ENCODE measurements at places on chromosomes 3 and 15. TPM values are rescaled to one million over a fixed set of nuclear protein-coding genes. Genes with fewer than 3 reads are reported as not detected.

GRCh38 chr15:63905131-63905530 lies 71.4 kb upstream of the HERC1 start:
- DNase-seq, result no peak

The RSRC1 gene
- 11.3 TPM for total RNA-seq

The PRKCI gene
- 141 TPM for total RNA-seq

GRCh38 chr3:22745321-22745720 lies 457.8 kb upstream of the UBE2E2 start:
- DNase-seq, result no peak

GRCh38 chr3:194536871-194537637 lies 50.3 kb upstream of the ATP13A3 start:
- peak; percentile 80 for DNase-seq

DNA sequence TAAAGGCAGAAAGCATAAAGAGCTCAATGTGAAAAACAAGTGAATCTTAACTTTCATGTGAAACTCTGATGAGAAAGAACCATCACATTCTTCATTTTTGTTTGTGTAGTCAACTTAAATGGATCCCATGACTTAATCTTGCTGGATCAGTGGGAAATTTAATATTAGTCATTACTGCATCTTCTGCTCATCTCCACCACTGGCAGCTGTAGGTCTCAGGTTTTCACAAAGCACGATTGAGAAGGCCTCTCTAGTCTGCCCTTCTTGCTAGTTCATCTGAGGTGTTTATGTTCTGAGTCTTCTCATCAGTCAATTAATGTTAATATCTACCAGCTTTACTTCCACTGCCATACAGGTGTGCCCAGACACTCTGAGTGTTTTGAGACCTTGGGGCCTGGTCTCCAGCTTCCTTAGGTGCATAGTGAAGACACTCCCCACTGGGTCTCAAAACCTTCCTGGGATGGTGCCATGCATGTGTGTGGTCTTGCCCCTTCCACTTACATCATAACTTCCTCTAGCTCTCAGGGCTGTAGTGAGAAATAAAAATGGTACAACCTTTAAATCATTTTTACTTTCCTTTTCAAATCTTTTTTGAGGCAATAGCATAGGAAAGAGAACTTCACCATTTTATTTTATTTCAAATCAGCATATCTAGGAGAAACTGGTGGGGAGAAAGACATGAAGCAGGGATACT lies 421.6 kb upstream of the CBLB start:
- no peak for DNase-seq

GRCh38 chr15:90594301-90594738 lies 64.6 kb downstream of the CRTC3 start:
- peak; percentile 92 for DNase-seq

- no peak for DNase-seq
Observed at GRCh38 chr15:46778876-46779275, 938.4 kb upstream of the SEMA6D start.

The GOLGA8G gene
- not detected for total RNA-seq

DNA sequence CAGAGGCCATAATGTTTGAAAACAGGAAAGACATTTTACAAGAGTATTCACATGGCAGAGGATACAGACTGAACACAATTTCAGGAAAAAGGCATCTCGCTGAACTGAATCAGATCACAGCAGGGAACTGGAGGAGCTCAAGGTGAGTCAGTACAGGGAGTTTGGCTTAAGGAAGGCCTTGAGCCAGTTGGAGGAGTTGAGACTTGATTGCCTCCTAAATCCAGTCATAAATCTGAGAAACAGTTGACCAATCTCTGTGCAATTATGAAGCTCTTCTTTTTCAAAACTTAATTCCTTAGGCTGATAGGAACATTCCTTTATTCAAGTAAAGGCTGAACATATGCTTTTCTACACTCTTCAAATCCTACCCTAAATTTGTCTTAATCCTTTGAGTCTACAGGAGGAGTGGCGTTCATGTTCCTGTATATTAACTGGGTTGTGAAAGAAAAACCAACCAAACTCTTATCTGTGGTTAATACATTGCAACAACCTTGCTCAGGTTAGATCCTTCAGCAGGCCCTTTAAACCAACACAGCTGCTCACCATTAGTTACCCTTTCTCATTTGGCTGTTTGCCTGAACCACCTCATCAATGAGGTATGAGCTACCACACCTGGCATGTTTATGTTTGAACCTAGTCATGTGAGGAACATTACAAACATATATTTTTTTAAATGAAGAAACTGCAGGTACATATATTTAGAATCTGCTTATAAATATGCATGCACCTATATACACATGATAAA lies 404.1 kb upstream of the ATP11B start:
- peak; percentile 89 for DNase-seq

The STAB1 gene
- total RNA-seq, result 295 TPM

The GHSR gene
- total RNA-seq, result not detected

DNA sequence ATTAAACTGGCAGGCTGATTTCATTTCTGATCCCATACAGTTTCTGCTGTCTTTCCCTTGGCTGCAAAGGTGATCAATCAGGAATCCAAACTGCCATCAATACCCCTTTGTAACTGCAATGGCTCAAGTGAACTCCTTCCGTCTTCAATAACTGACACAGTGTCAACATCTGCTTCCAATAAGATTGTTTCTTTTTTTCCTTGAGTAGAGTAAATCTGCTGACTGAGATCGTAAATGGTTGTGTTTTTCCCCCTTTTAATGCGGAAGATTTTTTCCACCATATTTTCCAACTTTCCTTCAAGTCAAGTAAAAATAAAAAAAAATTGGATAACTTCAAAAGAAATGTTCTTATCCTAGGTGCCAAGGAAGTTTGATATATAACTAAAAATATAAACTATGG lies 48.7 kb downstream of the VGLL3 start:
- no peak for DNase-seq

GRCh38 chr15:80695099-80695910 lies at the start of gene ABHD17C:
Gene ABHD17C (plus strand): TSS chr15:80695310. CDS start chr15:80695430, 120 bp downstream.
- peak; percentile 76 for DNase-seq

Data from stomach (tissue), 19 donors.